ENCODE measurements at places on chromosomes 5 and 9.
A peak's percentile ranks its signal among the peaks of the same experiment; 100 is the strongest.

DNA sequence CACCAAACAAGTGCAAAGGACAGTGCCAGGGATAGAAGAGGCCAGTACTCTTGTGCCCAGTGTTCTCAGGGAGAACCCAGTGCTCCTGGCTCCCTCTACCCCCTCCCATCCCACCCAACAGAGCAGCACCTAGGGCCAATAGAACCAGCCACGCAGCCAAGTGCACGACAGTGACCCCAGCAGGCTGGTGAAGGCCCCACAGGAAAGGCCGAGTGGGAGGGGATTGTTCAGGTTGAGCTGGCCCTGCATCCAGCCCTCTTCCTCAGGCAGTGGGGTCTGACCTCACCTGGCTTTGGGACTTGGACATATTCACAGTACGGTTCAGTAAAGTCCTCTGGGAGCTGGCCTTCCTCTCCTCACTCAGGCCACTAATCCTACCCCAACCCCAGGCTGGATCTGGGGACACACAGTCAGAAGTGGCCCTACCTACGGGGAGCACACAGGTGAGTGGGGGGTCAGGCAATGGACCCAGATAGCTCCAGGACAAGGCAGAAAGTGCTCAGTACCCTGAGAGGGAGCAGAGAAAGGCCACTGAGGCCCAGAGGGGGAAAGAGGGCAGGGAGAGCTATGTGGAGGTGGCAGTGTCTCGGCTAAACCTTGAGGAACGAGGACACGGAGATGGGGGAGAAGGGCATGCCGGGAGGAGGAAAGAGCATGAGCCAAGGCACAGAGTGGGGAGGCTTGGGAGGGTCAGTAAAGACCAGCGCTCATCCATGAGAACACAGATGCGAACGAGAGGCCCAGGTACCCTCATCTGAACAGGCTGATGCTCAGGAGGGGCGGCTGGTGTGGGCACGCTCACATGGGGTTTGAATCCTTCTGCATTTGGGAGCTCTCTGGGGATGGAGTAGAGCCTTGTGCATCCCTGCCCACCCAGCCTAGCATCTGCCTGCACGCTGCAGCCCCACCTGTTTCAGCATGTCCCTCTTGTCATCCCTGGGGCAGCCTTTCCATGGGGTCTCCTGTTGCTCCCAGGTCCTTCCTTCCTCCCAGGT, 25.6 kb downstream of the POLR1E start:
- no peak for DNase-seq

GRCh38 chr5:132272311-132273210, 15.1 kb downstream of the PDLIM4 start:
- DNase-seq, result no peak

DNA sequence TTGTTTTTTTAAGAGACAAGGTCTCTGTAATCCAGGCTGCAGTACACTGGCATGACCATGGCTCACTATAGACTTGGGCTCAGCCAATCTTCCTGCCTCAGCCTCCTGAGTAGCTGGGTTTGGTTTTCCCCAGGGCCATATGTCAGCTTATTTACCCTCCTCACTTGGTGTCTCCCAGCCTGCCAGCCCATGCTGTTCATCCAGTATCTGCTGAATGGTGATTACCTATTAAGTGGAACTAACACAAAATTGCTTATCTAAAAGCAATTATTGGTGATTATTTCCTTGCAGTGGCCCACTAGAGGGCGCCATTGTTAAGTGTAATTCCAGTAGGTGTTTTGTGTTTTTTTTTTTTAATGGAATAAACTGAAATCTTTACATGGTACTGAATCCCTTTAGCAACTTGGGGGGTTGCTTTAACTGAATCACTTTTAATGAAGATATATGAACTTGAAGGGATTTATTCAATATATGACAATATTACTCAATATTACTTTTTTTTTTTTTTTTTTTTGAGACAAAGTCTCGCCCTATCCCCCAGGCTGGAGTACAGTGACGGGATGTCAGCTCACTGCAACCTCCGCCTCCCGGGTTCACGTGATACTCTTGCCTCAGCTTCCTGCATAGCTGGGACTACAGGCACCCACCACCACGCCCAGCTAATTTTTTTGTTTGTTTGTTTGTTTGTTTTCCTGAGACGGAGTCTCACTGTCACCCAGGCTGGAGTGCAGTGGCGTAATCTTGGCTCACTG, 13.8 kb downstream of the EXOSC2 start:
- DNase-seq, result peak; percentile 31

DNA sequence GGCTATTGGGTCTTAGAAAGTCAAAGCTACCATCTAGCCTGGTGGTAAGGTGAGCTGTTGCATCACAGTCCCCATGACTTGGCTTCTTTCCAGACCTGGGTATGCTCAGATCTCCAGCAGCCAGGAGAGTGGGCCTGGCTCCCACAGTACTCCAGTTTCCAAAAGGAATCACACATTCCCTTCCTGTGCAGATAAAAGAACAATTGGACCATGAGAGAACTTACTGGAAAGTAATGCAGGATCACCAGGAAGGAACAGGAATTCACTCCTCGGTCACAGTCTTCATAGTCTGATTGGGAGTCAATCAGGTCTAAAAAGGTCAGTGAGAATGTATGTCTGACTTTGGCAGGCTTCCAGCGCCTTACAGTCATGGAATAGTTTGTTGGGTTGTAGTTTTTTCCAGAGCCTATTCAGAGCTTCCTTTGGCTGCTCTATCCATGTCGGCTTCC, 47.8 kb upstream of the CD180 start:
- DNase-seq, result no peak

DNA sequence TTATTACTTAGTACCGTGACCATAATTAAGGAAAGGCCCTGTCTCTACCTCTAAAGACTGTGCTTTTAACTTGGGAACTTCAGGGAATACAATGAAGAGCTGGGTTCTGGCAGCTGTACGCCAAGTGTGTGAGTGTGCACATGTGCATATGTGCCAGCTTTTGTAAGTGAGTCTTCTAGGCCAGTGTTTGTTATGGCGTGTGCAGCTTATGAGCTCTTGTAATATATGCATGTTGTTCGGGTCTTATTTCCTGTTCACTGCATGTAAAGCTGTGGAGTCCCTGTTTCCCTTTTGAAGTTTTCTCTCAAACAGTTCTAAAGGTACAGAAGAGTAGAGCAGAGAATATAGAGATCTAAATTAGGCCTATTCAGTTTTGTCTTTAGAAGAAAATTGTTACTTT, 30.5 kb downstream of the TGFBR1 start:
- DNase-seq, result no peak

DNA sequence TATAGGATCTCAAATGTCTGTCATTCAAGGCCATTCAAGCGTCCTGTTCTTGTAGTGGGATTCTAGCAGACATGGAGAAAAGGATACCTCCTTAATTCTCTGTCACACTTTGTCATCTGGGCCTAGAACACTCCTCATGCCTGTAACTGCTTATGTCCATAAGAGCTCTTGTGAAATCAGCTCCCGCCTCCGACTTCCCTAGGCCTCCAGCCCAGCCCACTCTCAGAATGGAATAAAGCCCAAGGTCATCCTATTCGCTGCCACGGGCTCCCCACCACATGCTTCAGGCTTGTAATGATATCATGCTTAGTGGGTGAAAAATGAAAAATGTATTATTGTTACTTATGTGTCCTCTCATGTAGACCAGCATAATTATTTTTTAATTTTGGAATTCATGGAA, 632.5 kb downstream of the ISL1 start:
- DNase-seq, result no peak

DNA sequence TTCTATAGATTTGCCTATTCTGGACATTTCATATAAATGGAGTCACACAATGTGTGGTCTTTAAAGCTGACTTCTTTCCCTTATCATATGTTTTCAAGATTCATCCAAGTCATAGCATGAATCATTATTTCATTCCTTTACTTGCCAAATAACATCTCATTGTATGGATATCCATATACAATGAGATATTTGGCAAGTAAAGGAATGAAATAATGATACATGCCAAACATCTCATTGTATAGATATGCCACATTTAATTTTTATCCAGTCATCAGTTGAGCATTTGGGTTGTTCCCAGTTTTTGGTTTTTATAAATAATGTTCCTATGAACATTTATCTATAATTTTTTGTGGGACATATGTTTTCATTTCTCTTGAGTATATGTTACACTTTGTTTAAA, 20.5 kb upstream of the OR2K2 start:
- DNase-seq, result no peak

DNA sequence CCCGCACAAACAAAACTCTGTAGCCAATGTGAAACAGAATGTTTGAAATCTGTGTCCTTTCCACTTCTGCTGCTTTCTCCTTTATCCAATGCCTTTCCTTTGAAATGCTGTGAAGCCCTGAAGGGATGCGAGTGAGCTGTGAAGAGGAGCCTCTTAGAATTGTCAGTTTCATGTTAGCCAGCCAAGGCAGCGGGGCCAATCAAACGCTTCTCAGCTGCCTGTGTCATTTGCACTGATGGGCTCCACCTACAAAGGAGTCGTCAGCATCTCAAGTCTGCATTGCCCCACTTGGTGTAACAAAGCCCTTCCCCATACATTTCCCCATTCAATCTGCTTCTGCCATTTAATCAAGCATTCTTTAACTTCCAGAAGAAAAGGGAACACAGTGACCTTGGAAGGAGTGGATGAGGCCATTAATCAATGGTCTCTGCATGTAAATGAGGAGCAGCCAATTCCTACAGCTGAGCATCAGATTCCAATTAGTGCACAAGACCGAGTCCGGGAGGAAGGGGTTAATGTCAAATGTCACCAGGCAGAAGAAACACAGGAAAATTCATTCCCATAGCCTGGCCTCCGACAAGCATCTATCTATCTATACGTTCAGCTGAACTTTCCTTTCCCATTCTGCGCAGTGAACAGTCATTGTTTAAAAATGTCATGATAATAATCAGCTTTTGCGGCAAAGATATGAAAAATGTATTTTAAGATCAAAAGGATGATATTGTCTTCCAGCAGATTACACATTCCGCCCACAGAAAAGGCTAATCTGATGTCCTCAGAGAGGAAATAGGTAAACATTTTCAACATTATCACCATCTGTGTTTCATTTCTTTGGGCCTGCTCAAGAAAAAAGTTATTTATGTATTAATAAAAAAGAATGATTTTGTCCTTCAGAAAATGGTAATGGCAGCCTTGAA, 154.6 kb downstream of the FSTL4 start:
- DNase-seq, result no peak

DNA sequence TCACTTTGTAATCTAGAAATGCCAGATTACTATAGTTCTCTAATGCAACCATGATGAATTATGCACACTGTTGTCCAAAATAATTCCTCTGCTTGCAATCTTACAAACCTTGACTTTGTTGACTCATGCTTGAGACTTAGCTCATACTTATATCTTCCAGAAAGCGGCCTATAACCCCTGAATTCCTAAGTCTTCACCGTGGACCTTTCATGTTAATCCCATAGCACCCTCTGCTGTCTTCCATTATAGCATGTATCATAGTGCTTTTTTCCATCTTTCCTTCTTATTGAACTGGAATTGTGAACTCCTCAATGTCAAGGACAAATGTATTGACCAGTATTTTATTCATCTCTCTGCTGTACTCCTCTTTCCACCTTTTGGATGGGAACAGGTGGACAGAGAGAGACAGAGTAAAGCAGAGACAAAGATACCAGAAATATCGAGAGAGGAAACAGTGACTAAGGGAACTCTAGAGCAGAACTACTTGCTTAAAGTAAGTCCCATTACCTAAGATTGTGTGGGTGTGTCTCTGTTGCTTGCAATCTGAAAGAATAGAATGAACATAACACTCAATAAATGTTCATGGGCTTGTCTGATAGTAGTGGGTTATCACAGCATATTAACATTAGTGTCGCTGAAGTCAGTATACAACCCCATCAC, 110.0 kb downstream of the LURAP1L start:
- no peak for DNase-seq

- DNase-seq, result no peak
Observed at GRCh38 chr5:14551211-14551610, 30.4 kb upstream of the OTULINL start.

- no peak for DNase-seq
Observed at GRCh38 chr5:42992088-42992879, 47.8 kb downstream of the ANXA2R start.

Data from NCI-H524 treated with DMSO at 0.1 percent for 48 hours (cell line).